ENCODE measurements at places on chromosomes 1 and 21.

DNA sequence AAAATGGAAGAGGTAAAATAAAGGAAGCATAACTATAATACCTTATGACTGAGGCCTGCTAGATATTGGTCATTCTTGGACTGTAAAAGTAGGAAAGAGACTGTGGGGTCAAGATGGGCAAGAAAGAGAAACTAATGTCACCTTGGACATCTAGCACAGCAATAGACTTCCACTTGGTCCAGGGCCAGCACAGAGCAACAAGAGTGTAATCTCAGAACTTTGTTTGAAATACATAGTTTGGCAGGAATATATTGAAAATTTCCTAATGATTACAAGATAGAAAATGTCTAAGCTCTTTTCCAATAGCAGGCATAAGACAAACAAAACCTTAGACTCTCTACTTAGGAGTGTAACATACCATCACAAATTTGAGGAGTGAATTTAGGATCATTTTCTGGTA, 4.6 kb downstream of the LRRC8C start:
- DNase-seq, result no peak

- no peak for DNase-seq
These were observed 39.3 kb upstream of the EYA3 start for GRCh38 chr1:28127617-28128257.

GRCh38 chr1:4673494-4673893, 19.1 kb downstream of the AJAP1 start:
- no peak for DNase-seq

GRCh38 chr1:1960480-1961196, 41.6 kb upstream of the TMEM52 start:
- DNase-seq, result no peak

GRCh38 chr1:171715813-171716251, 26.0 kb downstream of the VAMP4 start:
- no peak for DNase-seq

DNA sequence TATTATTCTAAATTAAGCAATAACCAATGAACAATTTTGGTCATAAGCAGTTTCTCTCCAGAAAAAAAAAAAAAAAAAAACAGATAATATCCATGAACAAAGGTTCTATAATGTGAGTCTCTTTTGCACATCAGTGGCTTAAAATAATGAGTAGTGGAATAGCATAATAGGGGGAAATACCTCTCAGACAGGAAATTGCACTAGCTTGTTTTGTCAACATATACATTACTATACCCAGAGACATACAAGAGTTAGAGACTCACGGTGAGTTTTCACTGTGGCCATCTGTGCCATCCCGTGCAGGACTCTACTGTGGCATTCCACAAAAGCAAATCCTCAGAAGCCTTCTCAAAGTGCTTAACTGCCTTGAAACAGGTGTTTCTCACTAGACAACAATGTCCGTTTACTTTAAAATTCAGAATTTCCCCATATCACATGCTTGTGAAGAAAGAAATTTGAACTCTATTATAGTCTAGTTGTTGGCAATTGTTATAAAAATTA, 697.9 kb downstream of the USP25 start:
- DNase-seq, result no peak

DNA sequence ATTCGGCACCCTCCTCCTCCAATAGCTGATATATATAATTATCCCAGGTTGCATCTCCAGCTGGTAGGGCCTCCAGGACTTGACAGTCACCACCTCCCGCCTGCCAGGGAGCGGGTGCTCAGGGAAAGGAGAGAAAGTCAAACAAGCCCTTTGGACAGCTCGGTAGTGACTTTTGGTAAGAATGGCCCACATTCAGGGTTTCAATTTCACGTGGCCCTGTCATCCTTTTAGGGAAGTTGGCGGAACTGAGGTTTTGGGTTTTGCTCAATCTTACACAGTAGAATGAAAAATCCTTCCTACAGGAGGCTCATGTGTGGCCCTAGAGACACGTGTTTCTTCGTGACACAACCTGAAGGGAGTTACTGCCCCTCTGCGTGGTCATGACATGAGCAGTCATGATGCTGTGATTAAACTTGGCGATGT, 44.2 kb downstream of the CAPN8 start:
- no peak for DNase-seq

GRCh38 chr1:92882819-92883218, 51.0 kb downstream of the RPL5 start:
- peak; percentile 6 for DNase-seq

- no peak for DNase-seq
These were observed 12.2 kb downstream of the ADSS2 start for GRCh38 chr1:244439391-244440032.

GRCh38 chr1:18142471-18142870, 34.9 kb downstream of the IGSF21 start:
- no peak for DNase-seq

GRCh38 chr1:223847781-223848345, 2.1 kb upstream of the TP53BP2 start:
- DNase-seq, result no peak

- no peak for DNase-seq
These were observed 202.5 kb upstream of the RAB4A start for GRCh38 chr1:229068270-229068987.

DNA sequence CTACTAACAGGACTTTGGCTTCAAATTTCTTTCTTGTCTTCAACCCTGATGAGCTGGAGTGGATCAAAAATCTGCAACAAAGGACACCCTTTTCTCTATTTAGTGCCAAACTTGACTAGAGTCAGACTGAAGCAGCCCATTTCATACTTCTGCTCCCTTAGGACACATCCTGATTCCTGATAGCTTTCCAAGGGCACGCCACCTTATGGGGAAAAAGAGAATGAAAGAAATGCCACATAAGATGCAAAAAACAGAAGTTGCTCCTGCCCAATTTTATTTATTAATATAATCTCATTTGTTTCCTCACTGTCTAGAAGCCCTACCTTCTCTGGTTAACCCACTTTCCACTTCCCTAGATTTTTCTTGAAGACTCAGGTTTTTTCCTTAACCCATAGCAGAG, 72.7 kb upstream of the NBPF4 start:
- DNase-seq, result no peak

GRCh38 chr1:223175032-223175431, 32.0 kb upstream of the TLR5 start:
- no peak for DNase-seq

DNA sequence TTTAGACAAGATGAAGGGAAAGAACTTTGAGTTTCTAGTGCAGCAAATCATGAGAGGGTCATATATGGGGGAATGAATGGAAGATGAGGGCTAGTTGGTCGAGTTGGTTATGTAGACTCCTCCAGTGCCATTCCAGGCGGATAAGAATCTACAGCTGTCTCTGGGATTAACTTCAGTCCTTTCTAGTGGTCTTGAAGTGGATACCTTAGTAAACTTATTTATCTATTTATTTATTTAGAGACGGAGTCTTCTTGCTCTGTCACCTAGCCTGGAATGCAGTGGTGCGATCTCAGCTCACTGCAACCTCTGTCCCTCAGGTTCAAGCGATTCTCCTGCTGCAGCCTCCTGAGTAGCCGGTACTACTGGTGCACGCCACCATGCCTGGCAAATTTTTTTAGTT, 41.4 kb upstream of the RCC2 start:
- DNase-seq, result no peak

- DNase-seq, result peak; percentile 7
These were observed 588 bp downstream of the NEXN start for GRCh38 chr1:77888781-77889642.

- DNase-seq, result no peak
These were observed 40.9 kb downstream of the PLA2G4A start for GRCh38 chr1:186869526-186870228.

Measured in stimulated activated CD8-positive, alpha-beta memory T cell treated with anti-CD3 and anti-CD28 coated beads, Interleukin-4, amount 100 ng/mL, for 24 hours (primary cell).